ENCODE measurements at places on chromosomes 1 and 21.

DNA sequence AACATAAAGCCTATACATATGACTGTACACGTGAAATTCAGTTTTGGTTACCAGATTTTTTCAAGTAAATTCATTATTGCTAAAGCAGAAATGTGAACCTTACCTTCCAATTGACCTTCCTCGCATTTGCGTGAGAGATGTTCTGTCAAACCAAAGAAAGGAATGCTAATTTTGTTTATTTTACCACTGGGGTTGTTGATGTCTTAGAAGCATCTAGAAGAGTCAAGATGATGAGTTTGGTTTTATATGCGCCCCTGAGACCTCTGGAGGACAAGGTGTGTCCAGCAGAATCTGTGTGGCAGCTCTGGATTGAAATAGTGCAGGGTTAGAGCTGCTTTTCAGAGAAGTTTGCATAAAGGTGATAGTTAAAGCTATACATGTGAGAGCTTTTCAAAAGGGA lies 48.4 kb downstream of the ZBTB40 start:
- no peak for DNase-seq

- DNase-seq = peak; percentile 53
Measured at GRCh38 chr1:23424293-23425192, at the start of gene TCEA3. Gene TCEA3 (minus strand): TSS chr1:23424748. CDS start chr1:23424633, 115 bp downstream.

- no peak for DNase-seq
Measured at GRCh38 chr1:43402089-43402865, 12.6 kb downstream of the SZT2 start.

GRCh38 chr1:87392248-87393192 lies 63.8 kb downstream of the LMO4 start:
- no peak for DNase-seq

DNA sequence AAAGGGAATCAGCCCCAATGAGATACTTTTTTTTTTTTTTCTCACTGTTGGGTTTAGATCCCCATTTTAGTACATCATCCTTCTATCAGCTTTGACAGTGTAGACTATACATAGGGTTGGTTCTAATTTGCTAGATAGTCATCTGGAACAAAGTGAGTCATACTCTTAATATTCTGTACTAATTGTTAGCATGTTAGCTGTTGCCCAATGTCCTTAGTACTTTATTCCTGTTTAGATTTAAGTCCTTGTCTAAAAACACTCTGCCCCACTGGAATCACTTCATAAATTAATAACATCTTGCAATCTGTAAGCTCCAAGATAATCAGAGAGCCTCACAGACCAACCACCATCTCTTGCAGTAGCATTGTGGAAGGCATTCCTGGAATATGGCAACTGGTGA lies 209.8 kb upstream of the KIAA0040 start:
- DNase-seq = no peak

- DNase-seq = no peak
Measured at GRCh38 chr1:221644145-221644448, 97.8 kb downstream of the DUSP10 start.

DNA sequence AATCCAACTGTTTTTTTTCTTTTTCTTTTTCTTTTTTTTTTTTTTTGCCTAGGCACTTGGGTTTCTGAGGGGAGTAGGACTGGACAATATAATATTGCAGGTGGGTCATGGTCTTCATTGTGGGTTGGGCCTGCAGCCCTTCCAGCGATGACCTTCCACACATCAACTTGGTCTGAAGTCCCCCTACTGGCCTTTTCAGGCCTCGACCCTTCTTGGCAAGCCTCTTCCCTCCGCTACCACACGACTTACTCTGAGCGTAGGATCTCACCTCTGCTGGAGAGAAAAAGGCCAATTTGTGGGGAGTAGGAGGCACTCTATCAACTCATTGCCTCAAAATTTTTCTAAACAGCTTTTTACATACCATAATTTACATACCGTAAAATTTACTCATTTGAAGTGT lies 51.1 kb upstream of the GRIK3 start:
- no peak for DNase-seq

- DNase-seq = no peak
Measured at GRCh38 chr1:86247597-86248279, 91.2 kb upstream of the COL24A1 start.

GRCh38 chr1:179153217-179153616 lies 71.3 kb downstream of the TOR3A start:
- DNase-seq = no peak

- no peak for DNase-seq
Measured at GRCh38 chr1:33364565-33364918, 43.6 kb upstream of the A3GALT2 start.

DNA sequence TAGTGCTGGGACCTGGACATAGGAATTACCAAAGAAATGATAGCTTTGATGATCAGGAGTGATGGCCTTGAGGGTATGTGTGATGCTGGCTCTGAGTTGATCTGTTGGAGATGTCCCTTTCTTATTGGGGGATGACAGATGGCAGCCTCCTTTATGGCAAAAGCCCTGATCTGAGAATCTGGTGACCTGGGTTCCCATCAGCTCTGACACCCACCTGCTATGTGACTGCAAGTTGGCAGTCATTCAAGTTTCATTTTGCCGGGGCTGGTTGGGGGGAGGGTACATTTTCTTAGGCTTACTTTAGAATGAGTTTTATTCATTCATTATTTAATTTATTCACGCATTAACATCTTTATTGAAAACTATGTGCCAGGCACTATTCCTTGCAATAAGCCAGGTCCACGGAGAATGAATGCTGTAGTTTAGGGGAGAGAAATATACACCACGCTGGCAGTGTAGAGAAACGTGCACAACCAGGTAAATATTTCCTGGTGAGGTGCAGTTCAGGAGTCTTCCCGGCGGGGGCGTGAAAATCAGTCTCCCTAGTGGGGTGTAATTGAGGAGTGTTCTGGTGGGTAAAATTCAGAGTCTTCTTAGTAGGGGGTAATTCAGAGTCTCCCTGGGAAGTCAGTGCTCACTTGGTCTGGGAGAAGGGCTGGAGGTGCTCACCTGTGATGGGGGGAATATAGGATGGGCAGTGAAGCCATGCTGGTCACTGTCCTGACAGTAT lies 401.3 kb downstream of the CAMTA1 start:
- DNase-seq = no peak

DNA sequence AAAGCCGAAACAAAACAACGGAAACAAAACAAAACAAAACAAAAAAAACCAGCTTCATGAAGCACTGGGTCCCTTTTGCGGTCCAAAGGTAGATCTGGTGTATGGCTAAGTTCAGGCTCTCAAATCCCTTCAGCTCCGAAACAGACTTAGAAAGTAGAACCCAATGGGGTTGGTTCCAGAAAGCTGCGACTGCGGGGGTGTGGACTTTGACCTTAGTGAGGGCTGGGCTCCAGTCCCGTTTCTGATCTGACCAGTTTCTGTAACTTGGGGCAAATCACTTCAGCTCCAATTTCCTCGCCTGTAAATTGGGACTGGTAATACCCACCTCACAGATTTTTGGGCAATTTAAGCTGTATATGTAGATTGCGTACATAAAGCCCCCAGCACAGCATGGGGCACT lies 105.2 kb downstream of the ZSCAN20 start:
- DNase-seq = no peak

DNA sequence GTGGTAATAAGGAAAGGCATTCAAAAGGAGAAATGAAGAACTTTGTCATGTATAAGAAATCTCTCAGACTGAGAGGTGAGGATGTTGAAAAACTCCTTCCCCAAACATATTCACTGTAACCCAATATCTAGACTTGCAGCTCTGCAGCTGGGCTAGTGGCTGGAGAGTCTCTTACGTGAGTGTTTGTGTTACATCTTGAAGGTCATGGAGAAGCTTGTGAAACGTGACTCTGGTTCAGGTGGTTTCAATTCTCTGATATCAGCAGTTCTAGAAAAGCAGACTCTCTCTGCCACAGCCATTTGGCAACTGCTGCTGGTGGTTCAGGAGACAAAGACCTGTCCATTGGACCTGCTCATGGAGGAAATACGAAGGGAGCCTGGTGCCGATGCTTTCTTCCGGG lies 55.0 kb upstream of the EPHA8 start:
- DNase-seq = no peak
